CD4-positive, alpha-beta T cell treated with Interleukin-6 for 4 hours (primary cell): ENCODE measurements at places on chromosomes 12 and 14.
A peak's percentile ranks its signal among the peaks of the same experiment; 100 is the strongest.

DNA sequence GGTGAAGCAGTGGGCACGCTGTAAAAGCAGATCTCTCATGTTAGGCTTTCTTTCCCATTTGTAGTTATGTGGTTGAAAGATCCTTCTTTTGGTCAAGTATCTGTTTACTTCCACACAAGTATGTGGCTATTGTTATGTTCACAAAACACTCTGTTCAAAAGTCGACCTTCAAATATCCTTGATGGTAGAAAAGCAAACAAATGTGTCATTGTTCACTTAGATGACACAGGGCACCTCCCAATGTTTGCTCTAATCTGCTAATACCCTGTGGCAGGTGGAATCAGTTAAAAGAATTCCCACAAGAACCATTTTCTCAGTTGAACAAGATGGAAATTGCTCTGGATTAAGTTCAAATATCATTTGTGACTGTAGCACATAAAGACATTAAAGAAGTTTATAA is 43.6 kb upstream of the NAA30 start:
- DNase-seq: no peak

GRCh38 chr12:66129934-66130266 is 650 bp downstream of the LLPH start:
- no peak for DNase-seq

DNA sequence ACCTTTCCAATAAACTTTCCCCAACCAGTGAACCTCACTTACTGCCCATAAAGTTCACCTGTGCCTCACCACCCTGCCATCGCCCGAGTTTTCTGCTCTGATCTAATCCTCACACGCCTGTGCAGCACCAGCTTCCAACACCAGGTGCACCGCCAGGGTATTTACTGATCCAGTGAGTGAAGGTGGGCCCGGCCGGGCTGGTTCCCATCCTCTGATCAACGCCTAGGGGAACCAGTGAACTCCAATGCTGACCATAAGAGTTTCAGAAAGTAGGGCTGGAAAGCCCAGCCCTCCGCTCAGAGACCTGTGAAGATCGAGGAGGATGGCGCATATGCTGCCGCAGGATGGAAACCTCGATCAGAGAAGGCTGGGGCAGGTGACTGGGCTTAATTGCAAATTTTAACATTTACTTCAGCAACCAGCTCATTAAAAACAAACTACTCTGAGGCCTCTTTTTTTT is 685 bp upstream of the MYL6B start:
- peak; percentile 77 for DNase-seq

GRCh38 chr12:16198884-16199283 is 78.6 kb downstream of the SLC15A5 start:
- DNase-seq: no peak

GRCh38 chr12:4763549-4763948 is 43.3 kb downstream of the GALNT8 start:
- DNase-seq: no peak

- no peak for DNase-seq
Observed at GRCh38 chr12:50647479-50647878, 116.4 kb upstream of the ATF1 start.

DNA sequence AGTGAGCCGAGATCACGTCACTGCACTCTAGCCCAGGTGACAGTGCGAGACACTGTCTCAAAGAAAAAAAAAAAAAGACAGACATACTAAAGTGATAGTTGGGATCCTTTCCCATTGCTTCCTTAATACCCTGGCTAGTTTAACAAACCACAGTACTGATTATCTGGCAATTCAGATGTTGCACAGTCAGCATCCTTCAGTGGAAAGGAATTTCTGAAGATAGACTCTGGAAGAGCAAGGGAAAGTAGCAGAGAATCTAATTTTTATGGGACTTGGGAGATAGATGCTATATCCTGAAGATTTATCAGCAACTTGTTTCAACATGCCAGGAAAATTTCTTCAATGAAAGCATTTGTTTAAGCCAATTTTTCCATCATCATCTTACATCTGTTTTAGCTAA is 6.5 kb upstream of the PPFIBP1 start:
- DNase-seq: no peak

DNA sequence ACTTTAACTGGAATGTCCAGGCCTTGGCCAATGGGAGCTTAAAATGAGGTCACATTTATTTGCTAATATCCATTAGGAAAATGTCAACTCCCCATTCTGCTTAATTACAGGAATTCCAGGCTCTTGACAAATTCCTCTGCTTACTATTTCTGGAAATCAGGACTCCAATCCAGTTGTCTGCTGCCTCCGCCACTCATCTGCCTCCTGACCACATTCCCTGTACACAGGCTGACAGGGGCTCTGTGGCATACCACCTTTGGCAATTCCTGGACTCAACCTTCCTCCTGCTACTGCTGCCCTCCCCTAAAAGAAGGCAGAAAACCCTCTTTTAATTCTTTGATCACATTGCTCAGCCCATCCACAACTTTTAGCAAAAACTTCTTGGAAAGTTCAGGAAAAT is 37.9 kb downstream of the KICS2 start:
- no peak for DNase-seq

GRCh38 chr12:39116861-39117260 is 211.5 kb upstream of the CPNE8 start:
- no peak for DNase-seq

DNA sequence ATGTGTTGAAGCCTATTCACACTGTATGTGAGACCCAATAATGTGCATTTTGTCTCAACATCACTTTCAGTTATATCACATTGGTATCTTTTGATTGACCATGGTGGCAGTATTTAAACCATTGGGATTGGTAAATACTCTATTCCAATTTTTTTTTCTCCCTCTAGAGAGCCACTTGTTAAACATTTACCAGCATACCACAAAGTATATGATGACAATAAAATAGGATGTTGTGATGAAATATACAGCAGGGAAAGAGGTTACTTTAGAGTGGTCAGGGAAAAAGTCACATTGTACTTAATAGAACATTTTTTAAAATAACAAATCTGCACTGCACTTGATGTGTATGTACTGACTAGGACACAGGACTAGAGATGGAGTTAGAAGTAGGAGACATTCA is 5.6 kb upstream of the LIN7A start:
- DNase-seq: no peak

- no peak for DNase-seq
Observed at GRCh38 chr14:24966579-24966964, 83.4 kb downstream of the STXBP6 start.

GRCh38 chr12:32444895-32445294 is 45.5 kb downstream of the FGD4 start:
- no peak for DNase-seq

GRCh38 chr12:117517219-117517739 is 155.9 kb upstream of the NOS1 start:
- DNase-seq: no peak

DNA sequence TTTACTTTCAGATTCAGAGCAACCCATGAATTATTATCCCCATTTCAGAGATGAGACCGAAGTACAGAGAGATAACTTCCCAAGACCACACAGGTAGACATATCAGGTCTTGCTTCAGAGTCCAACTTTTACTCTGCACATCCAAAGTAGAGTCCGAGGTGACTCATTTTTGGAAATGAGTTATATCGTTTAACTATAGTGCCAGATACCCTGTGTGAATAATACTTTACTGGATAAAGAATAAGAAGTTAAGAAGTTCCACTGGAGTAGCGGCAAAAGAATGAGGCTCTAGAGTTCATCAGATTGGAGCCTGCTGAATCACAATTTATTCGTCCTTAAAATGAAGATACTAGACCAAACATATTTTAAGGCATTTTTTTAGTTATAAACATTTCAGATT is 124.7 kb downstream of the EPS8 start:
- DNase-seq: no peak

- no peak for DNase-seq
Observed at GRCh38 chr14:91509878-91510170, 286 bp downstream of the PPP4R3A start.

DNA sequence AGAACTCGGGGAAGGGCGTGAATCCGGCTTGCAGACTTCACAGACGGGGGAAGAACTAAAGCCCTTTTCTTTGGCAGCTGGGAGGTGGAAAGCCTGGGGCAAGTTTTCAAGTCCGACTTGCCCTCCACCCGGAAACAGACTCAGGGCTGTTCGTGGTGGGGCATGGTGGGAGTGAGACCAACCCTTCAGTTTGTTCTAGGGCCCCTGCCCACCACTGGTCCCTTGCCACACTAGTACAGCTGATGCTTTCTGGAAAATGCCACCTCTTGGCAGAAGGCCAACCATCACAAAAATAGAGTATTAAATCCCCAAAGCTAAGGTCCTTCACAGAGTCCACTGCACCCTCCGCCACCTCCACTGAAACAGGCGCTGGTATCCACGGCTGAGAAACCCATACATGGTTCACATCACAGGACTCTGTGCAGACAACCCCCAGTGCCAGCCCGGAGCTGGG is 50.4 kb upstream of the DDX11 start:
- DNase-seq: no peak

DNA sequence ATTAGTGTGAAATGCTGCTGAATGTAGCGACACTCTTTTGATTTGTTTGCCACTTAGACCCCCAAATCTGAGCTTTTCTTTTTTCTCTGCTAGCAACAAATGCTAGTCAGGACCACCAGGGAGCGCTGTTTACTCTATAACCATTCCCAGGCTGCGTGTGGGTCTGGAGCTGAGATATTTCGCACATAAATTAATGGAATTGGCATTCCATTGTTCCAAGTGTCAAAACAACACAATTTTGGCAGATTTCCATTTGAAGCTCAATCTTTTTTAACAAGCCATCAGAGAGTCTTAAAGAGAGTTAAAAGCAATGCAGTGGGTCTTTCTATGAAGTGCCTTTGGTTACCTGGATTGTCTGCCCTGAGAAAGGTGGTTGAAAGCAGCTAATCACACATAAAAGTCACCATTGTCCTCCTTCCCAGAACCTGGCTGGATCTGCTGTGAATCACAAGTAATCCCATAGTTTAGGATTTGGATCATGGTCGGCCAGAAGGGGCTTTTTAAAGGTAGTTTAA is 7.4 kb upstream of the TMEM132C start:
- DNase-seq: no peak

GRCh38 chr14:90785471-90785870 is 30.8 kb downstream of the TTC7B start:
- no peak for DNase-seq

GRCh38 chr12:106195621-106196027 is 52.2 kb downstream of the CKAP4 start:
- no peak for DNase-seq

- DNase-seq: no peak
Observed at GRCh38 chr12:109875572-109876131, 4.7 kb downstream of the GLTP start.

GRCh38 chr14:69317780-69318179 is 57.8 kb downstream of the GALNT16 start:
- DNase-seq: no peak

DNA sequence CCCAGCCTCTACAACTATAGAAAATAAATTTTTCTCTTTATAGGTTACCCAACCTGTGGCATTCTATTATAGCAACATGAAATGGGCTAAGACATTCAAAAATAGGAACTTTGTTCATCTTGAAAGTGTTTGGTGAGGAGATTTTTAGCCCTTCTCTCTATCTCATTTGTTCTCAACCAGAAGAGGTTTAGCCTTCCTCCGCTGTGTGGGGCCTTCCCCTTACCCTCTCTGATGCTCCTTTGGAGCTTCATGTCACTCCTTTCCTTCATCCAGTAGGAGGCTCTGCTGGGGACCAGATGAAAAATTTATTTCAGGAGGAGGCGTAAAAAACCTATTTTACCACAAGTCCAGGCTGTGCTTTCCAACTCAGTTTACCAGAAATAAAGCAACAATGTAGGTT is 94.1 kb downstream of the RTN1 start:
- DNase-seq: no peak

- DNase-seq: no peak
Observed at GRCh38 chr14:63912286-63912685, 59.5 kb downstream of the SYNE2 start.

GRCh38 chr12:43357141-43357540 is 194.9 kb downstream of the ADAMTS20 start:
- DNase-seq: no peak

- DNase-seq: peak; percentile 22
Observed at GRCh38 chr12:29148596-29148910, 525 bp upstream of the FAR2 start.

GRCh38 chr14:22332686-22333421 is 256.2 kb downstream of the DAD1 start:
- DNase-seq: no peak

DNA sequence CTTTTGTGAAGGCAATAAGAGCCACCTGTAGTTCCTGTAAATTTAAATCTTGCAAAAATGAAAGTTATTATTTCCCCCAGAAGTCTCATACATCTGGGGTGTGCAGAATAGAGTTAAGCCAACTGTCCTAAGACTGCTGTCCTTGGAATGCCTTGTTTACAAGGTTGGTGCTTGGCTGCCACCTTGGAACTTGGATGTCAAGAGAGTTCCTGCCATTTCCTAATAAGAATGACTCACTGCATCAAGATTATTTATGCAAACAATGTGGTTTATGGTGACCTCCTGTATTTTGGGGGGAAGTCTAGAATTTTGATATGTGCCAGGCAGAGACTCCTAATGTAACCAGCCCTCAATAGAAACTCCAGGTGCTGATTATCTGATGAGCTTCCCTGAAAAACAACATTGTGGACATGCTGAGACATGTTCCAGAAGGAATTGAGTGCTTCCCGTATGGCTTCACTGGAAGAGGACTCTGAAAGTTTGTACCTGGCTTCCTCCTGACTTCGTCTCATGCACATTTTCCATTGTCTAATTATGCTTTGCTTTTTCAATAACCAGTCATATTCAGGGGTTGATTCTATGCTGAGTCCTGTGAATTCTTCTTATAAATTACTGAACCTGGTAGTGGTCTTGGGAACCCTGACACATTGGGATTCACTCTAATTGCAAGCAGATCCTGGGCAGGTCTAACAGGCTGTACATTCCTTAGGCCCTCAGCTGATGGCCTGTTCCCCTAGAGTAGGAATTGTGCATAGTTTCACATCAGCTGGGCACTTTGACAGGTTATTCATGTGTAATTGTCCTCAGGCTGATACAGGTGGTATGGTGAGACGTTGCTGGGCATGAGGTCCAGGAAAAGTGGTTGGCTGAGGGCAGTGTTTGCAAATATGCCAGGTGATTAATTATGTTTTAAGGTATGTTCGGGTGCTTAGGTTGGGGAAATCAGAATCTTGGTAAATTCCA is 1370.7 kb upstream of the TMEM132C start:
- DNase-seq: no peak

GRCh38 chr12:46101485-46101869 is 111.1 kb upstream of the SCAF11 start:
- DNase-seq: no peak

- no peak for DNase-seq
Observed at GRCh38 chr12:56348776-56349175, 10.1 kb downstream of the IL23A start.

DNA sequence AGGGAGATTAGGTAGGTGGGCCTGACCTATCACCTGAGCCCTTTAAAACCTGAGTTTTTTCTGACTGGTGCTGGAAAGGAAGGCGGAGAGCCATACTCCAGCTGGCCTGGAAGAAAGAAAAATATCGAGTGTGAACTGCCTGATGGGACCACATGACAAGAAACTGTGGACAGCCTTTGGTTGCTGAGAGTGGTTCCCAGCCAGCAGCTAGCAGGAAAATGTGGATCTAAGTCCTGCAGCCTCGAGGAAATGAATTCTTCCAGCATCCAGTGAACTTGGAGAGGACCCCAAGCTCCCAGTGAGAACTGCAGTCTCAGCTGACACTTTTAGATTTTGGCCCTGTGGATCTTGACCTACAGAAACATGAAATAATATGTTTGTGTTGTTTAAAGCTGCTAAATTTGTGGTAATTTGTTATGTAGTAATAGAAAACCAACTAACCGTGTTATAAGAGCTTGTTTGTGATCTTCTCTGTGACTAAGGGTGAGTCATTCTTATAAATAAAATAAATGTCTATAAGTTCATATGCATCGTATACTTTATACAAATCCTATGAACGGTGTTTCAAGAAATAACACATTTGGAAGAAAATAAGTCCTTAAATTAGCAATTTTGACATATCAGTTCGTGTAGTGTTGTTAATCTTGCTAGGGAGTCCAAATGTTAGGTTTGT is 359.6 kb downstream of the BMP4 start:
- no peak for DNase-seq
